Left ventricle myocardium inferior (tissue), 1 donor: ENCODE measurements at places on chromosomes 7 and 10. TPM values are rescaled to one million over a fixed set of nuclear protein-coding genes. Genes with fewer than 3 reads are reported as not detected.

VIPR2 gene
- total RNA-seq, result 17.5 TPM

TUBAL3 gene
- 0.36 TPM for total RNA-seq

TRIM73 gene
- total RNA-seq, result 1.4 TPM

MNX1 gene
- not detected for total RNA-seq

GRM3 gene
- not detected for total RNA-seq

HOXA3 gene
- not detected for total RNA-seq

IKZF1 gene
- 2.1 TPM for total RNA-seq

ZNF777 gene
- total RNA-seq, result 7.2 TPM

CUZD1 gene
- 0.16 TPM for total RNA-seq

DRGX gene
- not detected for total RNA-seq

FAM25A gene
- total RNA-seq, result not detected

GIMAP6 gene
- 24.3 TPM for total RNA-seq

ADRA2A gene
- total RNA-seq, result 0.27 TPM

TRIM50 gene
- total RNA-seq, result 0.33 TPM

EVX1 gene
- total RNA-seq, result not detected

FAM25G gene
- total RNA-seq, result not detected

ASB4 gene
- 6.3 TPM for total RNA-seq

FAM241B gene
- total RNA-seq, result 5.3 TPM

STYXL1 gene
- total RNA-seq, result 22.2 TPM

MUC12 gene
- total RNA-seq, result 0.30 TPM
